ENCODE measurements at places on chromosomes 2 and 18.

- no peak for DNase-seq
Measured at GRCh38 chr2:121596221-121597080, 52.8 kb downstream of the CLASP1 start.

DNA sequence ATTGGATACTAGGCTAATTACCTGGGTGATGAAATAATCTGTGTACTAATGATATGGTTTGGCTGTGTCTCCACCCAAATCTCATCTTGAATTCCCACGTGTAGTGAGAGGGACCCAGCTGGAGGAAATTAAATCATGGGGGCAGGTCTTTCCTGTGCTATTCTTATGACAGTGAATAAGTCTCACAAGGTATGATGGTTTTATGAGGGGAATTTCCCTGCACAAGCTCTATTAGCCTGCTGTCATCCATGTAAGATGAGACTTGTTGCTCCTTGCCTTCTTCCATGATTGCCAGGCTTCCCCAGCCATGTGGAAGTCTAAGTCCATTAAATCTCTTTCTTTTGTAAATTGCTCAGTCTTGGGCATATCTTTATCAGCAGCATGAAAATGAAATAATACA is 394.1 kb upstream of the SYT4 start:
- DNase-seq: no peak

DNA sequence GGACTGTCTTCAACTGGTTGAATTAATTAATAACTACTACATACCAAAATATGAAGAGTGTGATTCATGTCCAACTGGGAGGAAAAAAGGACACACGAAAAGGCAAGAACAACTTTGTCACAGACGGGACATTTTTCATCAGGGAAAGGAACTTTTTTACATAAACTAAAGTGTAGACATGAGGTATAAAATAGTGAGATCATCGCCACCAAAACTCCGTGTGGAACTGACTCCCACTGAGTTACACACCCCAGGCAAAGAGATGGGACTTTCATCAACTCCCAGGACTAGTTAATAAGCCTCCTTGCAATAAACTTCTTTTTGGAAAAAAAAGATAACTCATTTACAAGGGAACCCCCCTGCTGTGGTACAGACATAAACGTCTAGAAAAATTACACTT is 12.9 kb upstream of the NMI start:
- no peak for DNase-seq

DNA sequence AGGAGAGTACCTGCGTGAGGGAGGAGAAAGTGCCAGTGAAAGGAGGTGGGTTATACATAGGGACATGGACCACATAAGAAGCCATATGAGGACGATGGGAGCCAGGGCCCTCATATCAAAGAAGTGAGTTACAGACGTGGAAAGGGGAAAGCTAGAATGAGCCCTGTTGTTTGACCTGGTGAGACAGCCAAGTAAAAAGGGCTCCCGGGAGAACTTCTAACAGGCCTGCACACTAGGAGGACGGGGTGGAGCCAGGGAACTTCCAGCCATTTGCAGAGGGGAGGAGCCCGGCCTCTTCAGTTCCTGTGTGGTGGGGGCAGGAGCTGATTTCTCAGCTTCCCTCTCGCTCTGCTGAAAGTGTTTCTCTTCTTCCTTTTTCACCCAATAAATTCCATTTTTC is 84.1 kb upstream of the SLC66A3 start:
- no peak for DNase-seq

GRCh38 chr18:44588508-44588907 is 92.2 kb upstream of the SETBP1 start:
- DNase-seq: no peak

GRCh38 chr2:168152902-168153530 is 94.4 kb downstream of the STK39 start:
- no peak for DNase-seq

DNA sequence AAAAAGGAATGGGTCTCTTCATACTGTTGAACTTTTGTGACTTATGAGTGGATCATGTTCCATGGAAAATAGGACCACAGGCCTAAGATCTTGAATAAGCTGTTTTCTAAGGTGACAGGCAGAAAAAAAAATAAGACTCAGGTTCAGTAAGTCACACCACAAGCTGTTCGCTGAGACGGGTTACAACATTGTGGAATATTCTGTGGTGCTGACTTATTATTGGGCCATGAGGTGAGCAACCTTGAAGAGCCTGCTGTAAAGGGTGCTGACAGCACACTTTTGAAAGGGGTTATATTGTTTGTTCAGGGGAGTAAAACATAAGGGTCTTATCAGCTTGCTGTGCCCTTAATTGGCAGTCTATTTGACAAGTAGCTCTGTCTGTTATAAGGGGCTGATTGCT is 439.8 kb upstream of the SLC14A2 start:
- no peak for DNase-seq

DNA sequence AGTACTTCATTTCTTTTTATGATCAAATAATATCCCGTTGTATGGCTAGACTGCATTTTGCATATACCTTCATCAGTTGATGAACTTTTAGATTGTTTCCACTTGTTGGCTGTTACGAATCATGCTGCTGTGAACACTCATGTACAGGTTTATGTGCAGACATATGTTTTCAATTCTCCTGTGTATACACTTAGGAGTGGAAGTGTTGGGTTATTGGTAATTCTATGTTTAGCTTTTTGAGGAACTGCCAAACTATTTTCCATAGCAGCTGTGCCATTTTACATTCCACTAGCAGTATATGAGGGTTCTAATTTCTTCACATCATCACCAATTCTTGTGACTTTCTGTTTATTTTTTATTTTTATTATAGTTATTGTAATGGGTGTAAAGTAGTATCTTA is 32.1 kb upstream of the LCLAT1 start:
- no peak for DNase-seq

- DNase-seq: no peak
Measured at GRCh38 chr2:101698844-101699754, 1.6 kb downstream of the MAP4K4 start.

DNA sequence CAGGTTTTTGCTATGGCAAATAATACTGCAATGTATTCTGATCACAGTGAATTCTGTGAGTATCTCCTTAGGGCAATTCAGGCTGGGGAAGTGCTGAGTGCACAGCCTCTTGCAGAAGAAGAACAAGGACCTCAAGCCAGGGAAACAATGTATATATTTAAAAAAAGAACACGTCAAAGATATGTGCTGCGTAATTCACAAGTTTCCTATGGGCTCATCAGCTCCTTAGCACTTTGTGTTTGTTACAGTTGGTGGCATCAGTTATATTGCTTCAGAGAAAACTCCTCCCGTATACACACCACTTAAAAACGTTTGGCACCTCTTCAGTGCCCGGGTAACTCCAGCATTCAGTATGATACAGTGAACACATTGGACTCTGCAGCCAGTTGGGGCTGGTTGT is 16.5 kb upstream of the MARCO start:
- no peak for DNase-seq

DNA sequence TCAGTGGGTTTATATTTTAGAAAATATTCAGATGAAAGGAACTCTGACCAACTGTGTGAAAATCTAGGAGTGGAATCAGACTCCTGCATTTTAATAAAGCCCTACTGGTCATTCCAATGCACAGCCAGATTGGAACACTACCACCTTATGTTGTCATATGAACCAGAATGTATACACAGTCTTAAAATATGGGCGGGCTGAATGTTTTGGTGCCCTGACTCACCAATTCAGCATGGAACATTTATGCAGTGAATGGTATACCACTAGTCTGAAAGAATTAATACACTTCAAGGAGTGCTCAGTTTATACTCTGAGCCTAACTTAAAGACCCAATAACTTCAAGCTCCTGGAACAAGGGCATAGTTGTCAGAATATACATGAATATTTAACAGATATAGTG is 280.9 kb upstream of the TCF4 start:
- DNase-seq: no peak

GRCh38 chr2:105432749-105433148 is 33.9 kb upstream of the FHL2 start:
- no peak for DNase-seq

DNA sequence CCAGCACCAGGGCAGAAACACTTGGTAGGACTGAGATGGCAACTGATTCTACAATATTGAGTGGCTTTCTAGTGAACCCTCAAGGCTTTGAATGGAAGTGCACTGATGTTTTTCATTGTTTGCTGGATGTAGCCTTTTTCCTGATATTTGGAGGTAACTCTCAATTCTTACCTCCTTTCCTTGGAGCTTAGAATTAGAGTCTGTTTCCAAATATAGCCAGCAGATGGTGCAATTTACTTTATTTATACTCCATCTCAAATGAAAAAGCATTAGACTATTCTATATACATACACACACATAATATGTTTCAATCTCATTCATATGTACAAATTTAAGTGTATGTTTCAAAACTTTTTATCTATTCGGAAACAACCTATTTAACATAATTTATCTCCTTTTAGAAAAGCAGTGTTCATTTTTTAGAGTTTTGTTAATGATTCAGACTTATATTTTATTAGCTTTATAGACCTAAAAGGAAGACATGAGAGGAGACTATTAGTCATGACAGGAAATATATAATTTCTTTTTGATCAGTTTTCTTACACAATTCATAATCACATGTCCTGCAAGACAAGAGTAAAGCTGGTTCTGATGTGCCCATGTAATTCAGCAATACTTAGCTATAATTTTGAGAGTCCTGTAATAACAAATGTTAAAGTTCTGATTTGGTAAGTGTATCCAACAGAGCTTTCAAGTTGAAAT is 124.8 kb downstream of the NUP35 start:
- no peak for DNase-seq

DNA sequence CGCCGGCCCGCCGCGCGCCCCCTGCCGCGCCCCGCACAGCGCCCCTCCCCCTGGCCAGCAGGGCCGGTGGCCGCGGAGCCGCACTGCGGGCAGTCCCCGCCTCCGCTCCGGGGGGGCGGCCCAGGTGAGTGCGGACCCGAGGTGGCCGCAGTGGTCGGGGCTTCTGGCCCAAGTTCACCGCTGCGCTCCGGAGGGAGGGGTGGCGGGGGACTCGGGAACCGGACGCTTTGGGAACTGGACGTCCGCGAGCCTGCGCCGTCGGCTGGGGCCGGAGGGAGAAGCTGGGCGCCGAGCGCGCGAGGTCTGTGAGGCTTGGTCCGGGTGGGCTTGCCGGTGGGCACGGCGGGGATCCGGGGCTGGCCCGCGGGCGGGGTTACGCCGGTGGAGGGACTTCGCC is 591 bp upstream of the LDLRAD4 start:
- DNase-seq: no peak

GRCh38 chr18:31553800-31554199 is 37.9 kb upstream of the TTR start:
- no peak for DNase-seq

DNA sequence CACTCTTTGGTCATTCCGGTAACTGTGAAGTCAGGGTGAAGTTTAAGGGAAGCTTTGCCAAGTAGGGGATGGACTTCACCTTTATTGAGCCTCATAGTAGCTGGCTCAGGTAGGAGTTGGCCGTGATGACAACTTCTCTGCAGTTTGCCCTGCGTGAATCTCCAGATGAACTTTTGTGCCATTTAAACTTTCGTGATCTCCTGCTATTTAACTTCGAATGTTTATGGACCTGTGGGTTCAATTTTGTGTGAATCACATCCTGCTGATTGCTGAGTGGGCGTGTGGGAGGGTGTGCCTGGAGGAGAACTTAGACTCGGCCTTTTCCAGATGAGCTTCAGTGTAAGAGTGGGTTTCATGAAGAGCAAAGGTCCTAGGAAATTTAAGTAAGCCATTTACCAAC is 4.2 kb downstream of the UGT1A1 start:
- no peak for DNase-seq

GRCh38 chr2:43417300-43417699 is 178.5 kb downstream of the THADA start:
- DNase-seq: no peak

GRCh38 chr2:96186562-96186961 is 22.1 kb downstream of the STARD7 start:
- DNase-seq: no peak

- DNase-seq: no peak
Measured at GRCh38 chr18:41537666-41538065, 417.4 kb upstream of the PIK3C3 start.

DNA sequence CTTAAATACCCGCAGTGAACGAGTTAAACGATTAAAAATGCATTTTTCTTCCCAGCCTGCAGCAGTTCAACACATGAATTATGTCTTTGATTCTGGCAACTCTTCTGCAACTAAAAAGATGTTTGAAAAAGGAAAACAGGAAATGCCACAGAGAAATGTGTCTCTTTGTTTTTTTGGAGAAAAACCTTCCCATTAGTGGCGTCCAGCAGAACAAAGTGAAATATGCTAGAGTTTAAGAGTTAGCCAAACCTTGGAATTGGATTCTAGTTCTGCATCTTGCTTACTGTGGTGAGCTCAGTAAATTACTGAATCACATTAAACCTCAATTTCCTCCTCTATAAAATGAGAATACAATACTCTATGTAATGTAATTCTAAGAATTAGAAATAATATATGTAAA is 900.2 kb upstream of the ACVR2A start:
- DNase-seq: no peak

DNA sequence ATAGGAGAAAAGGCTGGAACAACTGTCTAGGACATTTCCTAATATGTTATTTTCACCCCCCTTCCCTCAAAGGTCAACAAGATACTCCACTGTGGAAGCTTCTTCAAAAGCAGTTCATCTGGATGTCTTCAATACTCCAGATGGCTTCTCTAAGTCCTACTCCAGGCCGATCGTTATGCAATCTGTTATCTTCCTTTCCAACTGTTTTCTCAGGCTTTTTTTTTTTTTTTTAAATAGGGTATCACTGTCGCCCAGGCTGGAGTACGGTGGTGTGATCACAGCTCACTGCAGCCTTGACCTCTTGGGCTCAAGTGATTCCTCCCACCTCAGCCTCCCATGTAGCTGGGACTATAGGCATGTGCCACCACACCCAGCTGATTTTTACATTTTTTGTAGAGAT is 26.3 kb downstream of the ATP8B1 start:
- no peak for DNase-seq

GRCh38 chr18:14916181-14916580 is 168.2 kb downstream of the ANKRD30B start:
- no peak for DNase-seq

GRCh38 chr2:163062524-163062923 is 224.0 kb upstream of the KCNH7 start:
- DNase-seq: no peak
